ENCODE measurements at places on chromosomes 2 and 18. TPM values are rescaled to one million over a fixed set of nuclear protein-coding genes. Genes with fewer than 3 reads are reported as not detected.

Gene PTCD3
- total RNA-seq, result 170 TPM

Gene VIL1
- total RNA-seq, result not detected

Gene GRB14
- not detected for total RNA-seq

Gene ZNF638
- total RNA-seq, result 96.1 TPM

Gene UGT1A8
- total RNA-seq, result not detected

Gene GATA6
- not detected for total RNA-seq

DNA sequence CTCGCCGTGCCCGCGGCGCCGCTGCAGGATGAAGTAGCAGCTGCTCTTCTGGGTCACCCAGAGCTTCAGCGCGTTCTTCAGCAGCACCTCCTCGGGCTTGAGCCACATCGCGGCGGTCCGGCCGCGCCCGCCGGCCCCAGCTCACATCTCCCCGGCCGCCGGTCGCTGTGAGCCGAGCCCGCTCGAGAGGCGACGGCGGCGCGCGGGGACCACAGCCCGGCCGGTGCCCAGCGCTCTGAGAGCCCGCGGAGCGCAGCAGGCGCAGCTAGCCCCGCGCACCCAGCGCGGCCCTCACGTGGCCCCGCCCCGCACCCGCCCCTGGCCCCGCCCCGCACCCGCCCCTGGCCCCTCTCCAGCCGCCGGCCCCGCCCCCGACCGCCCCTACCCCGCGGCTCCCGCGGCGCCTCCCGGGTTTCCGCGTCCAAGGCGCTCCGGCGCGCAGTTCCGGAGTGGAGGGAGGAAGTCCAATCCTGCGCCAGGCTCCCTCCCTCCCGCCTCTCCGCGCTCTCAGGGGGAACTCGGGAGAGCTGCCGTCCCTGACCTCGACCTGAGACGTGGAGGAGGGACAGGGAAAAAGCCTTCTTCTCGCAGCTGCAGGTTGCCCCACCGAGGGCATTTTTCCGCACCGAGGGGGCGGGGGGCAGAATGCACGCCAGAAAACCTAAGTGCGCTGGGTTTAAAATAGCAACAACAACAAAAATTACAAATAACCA is at the start of gene TBC1D8:
Gene TBC1D8, minus strand, starts transcription at position 237 of the 713 bp plus-strand sequence. Its CDS starts 129 bp downstream, at position 108.
- ATAC-seq, result peak; percentile 93

DNA sequence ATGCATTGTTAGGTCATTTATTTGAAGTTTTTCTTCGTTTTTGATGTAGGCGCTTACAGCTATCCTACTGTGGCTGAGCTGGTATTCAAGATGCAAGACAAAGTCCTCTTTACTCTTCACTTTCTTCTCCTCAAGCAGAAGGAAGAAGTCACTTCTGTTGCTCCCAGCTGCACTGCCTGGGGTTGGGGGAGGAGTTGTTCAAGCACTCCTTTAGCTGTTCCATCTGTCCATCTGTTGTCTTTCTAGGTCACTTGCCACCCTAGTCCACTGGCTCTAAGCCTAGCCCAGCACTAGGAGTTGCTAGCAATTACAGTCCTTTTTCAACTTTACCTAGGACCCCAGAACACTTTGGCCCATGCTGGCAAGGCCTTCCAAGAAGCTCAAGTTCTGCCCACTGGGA is 200.6 kb upstream of the RBMS1 start:
- no peak for ATAC-seq

DNA sequence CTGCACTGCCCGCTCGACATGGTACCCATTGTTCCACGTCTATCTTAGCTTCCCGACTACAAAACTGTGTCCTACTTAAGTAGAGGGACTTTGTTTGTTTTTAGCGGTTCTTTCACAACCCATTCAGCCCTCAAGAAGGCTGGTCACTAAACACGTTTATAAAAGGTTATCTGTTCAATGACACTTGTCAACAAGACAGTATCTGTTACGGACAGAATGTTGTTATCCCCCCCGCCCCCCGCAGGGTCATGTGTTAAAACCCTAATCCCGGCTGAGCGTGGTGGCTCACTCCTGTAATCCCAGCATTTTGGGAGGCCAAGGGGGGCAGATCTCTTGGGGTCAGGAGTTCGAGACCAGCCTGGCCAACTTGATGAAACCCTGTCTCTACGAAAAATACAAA is 40.4 kb upstream of the CREG2 start:
- ATAC-seq, result no peak

DNA sequence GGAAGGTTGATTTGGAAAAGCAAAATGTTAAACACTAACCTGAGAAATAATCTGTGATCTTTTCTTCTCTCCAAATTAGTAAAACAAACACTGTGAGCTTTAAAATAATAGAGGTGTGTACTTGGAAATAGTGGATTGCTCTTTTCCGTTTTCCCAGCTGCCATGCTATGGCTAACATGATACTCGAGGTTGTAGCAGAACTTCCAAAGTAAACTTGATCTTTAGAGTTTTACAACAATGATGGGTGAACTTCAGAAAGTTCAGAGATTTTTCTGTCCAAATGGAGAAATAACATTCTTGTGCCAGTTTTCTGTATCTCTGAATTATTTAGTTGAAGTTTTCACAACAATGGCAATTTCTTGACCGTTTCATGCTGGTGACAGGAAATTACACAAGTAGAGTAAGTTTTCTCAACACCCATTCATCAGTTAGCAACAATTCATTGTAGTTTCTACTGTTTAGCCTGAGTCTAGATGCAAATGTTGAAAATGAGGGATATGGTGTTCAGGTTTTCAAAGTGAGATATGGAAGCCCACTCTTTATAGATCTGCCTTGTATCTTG is 135.3 kb upstream of the CTAGE1 start:
- ATAC-seq, result no peak

DNA sequence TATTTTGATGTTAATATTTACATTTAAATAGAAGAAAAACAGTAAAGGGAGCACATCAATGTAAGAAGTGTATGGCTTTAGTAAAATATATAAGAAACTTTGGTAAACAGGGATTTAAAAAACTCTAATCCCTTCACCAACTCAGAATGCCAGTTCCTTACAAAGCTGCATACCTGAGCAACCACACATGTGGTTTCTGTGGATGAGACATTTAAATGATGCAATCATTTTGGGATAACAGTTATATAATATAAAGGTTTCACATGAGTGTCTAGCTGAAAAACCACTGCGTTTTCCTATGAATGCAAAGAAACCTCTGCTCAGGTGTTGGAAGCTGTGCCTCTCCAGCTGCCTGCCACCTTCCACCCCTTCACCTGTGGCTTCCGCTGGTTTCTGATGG is 209.1 kb upstream of the REV1 start:
- no peak for ATAC-seq

GRCh38 chr2:195364015-195364965 is 292.7 kb upstream of the SLC39A10 start:
- ATAC-seq, result peak; percentile 82

- no peak for ATAC-seq
Measured at GRCh38 chr2:217222309-217222910, 362.5 kb upstream of the TNP1 start.

DNA sequence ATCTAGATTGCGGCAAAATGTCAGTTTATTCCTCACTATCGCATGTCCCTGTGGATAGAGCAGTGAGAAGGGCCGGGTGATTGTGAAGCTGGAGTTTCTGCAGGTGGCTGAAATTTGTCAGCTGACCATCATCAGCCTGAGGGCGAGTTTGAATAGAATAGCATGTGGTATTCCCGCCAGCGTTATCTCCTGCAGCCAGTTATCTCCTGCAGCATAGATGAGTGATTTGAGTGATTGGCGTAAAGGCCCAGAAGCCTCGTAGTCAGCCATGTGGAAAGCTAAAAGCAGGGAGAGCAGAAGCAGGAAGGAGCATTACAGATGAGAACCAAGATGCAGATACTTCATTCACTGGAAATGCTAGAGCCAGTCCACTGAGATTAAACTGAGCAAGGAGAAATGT is 65.5 kb downstream of the CABLES1 start:
- no peak for ATAC-seq

GRCh38 chr2:60960706-60961105 is 56.8 kb upstream of the PEX13 start:
- ATAC-seq, result no peak

DNA sequence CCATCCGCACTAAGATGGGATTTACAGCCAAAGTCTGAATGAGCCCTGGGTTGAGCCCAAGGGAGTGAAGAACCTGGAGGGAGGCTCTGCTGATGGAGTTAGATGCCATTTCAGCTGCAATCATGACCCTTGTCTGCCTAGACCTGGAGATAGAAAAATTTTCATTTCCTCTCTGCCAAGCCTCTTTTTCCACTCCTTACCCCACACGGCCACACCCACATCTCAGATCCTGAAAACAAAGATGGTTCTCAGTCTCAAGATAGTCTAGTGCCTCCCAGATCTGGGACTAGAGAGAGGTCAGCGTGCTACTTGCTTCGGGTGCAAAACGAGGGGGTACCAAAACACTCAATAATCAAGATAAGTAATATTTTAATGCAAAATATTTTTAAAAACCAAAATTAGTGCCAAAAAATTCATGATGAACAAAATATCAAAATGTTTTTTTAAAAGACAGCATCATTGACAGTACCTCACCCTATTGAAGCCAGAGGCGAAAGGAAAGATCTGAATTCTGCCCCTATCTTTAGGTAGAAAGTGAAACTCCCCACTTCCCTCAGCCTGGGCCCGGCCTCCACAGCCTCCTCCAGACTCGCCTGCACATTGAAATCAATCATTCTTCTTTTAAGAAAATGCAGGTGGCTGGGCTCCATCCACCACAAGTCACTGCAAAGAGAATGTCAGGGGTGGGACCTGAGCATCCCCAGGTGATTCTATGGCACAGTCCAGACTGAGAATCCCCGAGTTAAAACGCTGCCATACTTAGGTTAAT is 57.8 kb upstream of the GPR45 start:
- ATAC-seq, result no peak

- ATAC-seq, result no peak
Measured at GRCh38 chr2:182426918-182427240, at the start of gene PDE1A. PDE1A (minus strand) TSS chr2:182427036.

DNA sequence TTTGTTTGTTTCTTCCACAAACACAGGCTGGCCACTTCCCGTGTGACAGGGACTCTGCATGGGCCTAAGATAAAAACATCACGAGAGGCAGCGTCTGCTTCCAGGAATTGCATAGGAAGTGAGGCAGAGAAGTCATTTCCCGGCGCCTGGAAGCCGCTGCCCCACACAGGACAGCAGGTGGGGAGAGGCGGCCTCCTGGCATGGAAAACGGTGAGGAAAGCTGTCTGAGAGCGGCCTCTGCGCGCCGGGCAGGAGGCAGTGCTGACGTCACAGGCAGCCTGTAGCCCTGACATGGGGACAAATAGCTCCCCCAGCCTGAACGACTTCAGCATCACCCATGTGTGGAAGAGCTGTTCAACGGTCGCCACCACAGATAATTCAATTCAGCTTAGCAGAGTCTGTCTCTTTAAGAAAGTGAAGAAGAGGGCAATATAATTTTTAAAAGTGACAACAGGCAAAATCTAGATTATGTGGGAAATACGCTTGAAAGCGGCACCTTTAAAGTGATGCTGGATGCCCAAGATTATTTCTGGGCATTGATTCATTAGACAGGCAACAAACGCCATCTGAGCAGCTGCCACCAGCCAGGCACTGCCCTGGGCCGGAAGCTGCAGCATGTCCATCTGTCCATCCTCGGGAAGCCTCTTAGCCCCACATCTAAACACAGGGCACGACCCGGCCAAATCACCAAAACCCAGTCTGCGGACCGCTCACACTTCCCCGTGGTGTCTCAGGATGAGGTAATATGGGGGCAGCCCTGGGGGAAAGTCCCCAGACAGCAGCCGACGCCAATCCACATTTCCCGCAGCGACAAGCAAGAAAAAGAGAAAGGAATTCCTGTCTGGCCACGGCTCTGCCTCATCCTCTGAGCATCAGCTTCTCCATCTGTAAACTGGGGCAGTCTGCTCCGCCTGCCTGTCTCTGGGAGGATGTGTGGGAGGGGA is 138.9 kb downstream of the PXDN start:
- no peak for ATAC-seq

DNA sequence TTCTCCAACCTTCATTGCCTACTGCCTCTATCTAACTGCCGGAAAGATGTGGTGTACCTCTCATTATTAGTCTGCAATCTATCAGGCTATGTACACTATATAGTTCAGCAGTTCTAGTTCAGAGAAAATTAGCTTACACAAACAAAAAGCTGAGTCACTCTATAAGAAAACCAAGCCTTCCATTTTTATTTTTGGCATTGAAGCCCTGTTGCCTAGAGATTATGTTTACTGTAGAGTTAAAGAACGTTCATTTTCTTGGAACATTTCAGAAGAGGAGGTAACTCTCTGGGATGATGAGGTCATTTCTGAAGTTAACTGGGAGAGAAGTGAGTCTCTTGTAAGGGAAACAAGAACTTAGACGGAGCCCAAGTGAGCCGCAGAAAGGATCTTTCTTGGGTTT is 133.5 kb downstream of the FAM124B start:
- no peak for ATAC-seq

GRCh38 chr2:161139098-161139987 is 20.9 kb upstream of the TANK start:
- ATAC-seq, result peak; percentile 50

- ATAC-seq, result peak; percentile 64
Measured at GRCh38 chr18:75478996-75479880, 51.7 kb upstream of the SMIM21 start.
